Motor neuron (in vitro differentiated cells): ENCODE measurements at places on chromosomes 12 and 14.
A peak's percentile ranks its signal among the peaks of the same experiment; 100 is the strongest.

- ATAC-seq, result no peak
These were observed 4.7 kb downstream of the HHIPL1 start for GRCh38 chr14:99649643-99650042.

DNA sequence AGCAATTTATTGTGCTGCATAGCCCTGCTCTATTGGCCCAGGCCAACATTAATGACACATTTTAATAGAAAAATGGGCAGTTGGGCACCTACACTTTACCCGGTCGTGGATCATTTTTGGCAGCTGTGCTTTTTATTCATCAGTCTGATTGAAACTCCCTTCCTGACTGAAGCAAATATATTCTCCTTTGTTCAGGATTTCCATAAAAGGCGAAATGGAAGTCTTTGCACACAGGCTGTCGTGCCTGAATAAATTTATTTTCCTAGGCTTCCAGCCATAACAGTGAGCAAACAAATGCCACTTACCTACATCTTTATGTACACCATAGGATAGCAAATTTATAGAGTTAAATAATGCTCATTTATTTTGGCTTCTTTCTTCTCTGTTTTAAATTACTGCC is 480.7 kb upstream of the DCN start:
- ATAC-seq, result peak; percentile 88

DNA sequence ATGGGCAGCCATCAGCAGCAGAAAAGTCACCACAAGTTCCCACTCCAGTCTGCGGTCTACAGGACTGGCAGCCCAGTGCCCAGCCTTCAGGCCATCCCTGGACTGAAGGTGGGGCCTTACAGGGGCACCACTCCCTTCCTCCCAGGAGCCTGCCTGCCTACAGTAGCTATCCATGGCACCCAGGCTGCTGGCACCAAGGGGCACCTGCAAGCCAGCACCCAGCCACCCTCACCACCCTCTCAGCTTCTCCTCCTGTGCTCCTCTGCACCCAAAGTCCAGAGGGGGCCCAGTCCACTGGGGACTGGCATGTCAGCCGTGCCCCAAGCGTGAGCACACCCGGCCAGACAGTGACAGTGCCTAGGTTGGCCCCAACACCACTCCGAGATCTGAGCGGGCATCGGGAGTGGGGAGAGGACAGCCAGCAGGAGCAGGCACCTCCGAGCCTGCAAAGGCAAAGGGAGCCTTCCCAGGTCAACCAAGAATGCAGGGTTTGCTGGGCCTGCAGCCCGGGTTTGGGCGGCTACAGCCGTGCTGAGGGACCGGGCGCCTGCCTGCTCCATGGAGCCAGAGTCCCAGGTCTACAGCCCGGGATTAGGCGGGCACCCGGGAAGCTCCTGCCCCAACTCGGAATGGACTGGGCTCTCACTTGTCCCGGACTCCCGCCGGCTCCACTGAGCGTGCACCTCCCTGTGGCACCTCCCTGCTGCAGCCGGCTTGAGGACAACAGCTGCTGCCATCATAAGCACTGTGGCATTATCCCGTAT is 8.1 kb upstream of the OR6C65 start:
- ATAC-seq, result no peak

- ATAC-seq, result no peak
These were observed 368.0 kb downstream of the C12orf50 start for GRCh38 chr12:87660987-87661774.

GRCh38 chr14:24694680-24695079 is 60.7 kb upstream of the GZMB start:
- no peak for ATAC-seq

DNA sequence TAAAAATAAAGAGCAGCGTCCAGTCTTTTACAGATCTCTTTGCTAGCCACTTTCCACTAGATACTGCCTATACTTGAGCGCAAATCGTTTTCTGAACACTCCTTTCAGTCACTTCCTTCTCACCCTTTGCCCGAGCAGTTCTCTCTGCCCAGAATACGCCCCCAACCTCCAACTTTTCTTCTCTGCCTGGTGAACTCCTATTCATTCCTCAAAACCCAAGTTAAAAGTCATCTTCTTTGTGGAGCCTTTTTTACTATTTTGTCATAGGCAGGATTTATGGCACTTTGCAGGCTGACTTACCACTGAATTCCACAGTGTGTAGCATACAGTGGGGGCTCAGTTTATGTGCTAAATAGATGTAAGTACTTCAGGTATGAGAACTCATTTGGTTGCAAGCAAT is 4.0 kb downstream of the CCDC63 start:
- no peak for ATAC-seq
